ENCODE measurements at places on chromosomes 11 and 22.

GRCh38 chr11:63915961-63916836 lies 765 bp downstream of the RCOR2 start:
- no peak for DNase-seq

- no peak for DNase-seq
Measured at GRCh38 chr22:22216450-22216959, 28.1 kb upstream of the VPREB1 start.

GRCh38 chr11:30406978-30407762 lies 84.3 kb downstream of the ARL14EP start:
- no peak for DNase-seq

DNA sequence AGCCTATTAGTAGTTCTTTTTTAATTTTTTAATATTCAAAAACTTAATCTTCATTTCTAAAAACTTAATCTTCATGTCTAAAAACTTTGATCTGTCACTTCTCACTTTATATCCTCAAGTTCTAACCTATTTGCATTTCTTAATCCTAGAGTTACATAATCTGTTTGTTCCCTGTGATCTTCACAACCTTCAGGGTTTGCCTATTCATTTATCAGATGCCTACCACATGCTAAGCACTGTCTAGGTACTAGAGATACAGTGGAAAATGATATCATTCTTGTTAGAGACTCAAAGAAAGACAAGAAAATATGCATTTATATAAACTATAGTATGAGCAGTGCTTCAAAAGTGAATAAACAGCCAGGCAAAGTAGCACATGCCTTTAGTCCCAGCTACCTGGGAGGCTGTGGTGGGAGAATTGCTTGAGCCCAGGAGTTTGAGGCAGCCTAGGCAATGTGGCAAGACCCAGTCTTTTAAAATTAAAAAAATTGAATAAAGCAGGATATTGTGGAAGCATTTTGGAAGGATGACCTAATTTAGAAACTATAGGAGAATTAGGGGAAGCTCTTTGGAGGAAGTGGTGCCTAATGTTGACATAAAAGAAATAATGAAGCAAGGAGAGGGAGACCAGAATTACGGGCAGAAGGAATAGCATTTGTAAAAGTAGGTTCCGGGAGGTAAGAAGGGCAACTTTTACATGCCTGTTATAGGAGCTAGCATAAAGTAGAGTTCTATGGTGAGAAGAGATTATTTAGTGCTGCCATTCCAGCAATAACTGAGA lies 54.4 kb upstream of the GRK2 start:
- DNase-seq, result no peak

- no peak for DNase-seq
Measured at GRCh38 chr22:24170188-24170587, 11.1 kb upstream of the SUSD2 start.

GRCh38 chr11:20131788-20132666 lies 28.2 kb downstream of the DBX1 start:
- DNase-seq, result no peak

DNA sequence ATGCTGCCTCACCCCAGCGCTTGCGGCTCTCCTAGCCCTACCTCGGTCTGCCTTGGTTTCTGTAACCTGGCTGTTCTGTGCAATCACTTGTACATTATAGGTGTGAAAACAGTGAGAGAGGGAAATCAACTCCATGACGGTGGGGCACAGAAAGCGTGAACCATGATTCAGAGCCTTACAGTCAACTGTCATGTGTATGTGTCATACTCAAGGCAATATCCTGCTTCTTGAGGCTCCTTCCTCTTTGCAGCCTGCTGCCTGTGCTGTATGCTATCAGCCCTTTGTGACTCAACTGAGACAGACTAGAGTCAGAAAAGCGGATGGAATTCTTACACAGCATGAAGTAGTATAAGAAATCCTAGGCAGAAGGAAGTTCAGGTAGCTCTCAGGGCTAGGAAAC lies 2.1 kb downstream of the NRIP3 start:
- DNase-seq, result no peak

DNA sequence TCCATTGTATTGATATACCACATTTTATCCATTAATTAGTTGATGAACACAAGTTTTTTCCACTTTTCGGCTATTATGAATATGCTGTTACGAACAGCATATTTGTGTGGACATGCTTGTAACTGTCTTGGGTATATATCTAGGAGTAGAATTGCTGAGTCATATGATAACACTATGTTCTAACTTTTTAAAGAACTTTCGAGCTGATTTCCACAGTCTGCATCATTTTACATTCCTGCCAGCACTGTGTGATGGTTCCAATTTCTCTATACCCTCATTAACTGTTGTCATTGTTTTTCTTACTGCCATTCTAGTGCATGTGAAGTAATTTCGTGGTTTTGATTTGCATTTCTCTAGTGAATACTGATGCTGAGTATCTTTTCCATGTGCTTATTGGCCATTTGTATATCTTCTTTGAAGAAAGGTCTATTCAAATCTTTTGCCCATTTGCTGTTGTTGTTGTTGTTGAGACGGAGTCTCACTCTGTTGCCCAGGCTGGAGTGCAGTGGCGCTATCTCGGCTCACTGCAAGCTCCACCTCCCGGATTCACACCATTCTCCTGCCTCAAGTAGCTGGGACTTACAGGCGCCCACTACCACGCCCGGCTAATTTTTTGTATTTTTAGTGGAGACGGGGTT lies 7.4 kb upstream of the RCE1 start:
- no peak for DNase-seq

- no peak for DNase-seq
Measured at GRCh38 chr11:95413021-95413420, 182.0 kb upstream of the SESN3 start.

- DNase-seq, result no peak
Measured at GRCh38 chr11:73243093-73243485, 25.0 kb downstream of the P2RY2 start.

GRCh38 chr22:19819208-19819910 lies 35.3 kb downstream of the GNB1L start:
- DNase-seq, result no peak

DNA sequence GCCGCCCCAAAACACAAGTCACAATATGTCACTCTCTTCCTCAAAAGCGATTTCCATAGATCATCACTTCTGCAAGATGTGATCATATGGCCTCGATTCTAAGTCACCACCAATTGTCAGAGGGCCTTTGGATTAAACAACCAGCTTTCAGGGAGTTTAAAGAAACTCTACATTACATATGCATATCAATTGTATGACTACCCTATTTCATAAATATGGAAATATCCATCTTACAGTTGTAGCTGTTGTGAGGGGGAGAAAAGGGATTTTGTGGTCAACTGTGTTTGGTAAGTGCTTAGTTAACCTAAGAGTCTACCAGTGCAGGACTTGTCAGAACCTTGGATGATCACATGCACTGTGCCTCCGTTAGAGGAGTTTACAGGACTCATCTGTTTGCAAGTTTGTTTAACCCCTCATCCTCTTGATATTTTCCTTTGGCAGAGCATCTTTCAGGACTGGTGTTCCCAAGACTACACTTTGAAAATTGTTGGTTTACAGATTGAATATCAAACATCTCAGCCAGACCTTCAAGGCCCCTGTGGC lies 99.9 kb downstream of the CHST1 start:
- DNase-seq, result no peak

- DNase-seq, result no peak
Measured at GRCh38 chr22:40212121-40212520, 34.4 kb downstream of the TNRC6B start.

DNA sequence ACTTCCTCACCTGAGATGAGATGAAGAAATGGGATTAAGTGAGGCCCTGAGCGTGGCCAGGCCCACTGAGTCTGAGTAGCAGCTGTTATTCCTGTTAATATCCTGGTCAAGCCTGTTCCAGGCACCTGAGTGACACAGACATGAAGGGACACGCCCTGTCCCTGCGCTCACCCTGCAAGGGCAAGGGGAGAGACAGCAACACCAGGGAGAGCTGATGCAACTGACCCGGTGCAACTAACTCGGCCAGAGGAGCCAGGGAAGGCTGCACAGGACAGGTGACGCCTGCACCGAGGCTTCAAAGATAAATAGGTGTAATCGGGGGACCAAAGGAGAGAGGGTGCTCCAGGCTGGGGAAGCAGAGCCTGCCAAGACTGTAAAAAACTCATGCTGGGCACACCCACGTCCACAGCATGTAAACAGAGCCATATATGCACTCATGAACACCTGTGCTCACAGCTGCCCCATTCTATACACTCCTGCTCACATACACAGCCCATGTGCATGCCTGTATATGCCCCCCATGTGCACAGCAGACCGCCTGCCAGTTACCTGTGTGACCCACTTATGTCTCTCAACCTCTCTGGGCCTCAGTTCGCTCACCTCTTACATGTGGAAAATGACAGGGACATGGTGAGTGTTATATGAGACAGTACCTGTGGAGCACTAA lies 22.8 kb upstream of the GCAT start:
- DNase-seq, result no peak

GRCh38 chr11:61499816-61500491 lies 8.6 kb upstream of the LRRC10B start:
- DNase-seq, result no peak

DNA sequence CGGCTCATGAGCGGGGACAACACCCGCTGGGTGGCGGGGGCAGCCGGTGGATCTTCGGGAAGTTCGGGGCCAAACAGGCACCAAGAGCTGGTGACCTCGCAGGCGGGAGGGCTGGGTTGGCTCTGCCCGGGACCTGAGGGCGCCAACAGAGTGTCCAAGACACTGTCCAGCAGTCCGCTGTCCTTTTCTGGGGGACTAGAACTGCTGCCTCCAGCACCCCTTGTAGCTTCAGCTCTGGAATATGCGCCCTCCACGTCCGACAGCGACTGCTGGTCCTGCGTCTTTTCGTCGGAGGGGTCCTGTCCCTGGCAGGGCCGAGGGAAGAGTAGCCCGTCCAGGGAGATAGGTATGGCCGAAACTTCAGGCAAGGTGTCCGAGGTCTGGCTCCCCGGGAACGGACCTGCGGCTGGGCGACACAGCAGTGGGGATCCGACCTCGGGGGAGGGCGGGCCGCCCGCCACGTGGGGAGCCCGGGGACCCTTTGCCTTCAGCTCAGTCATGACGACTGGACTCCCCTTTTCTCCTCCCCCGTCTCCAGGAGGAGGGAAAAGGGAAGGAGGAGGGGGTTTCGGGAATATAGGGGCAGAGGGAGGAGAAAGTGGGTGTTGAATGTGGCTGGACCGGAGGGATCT lies 926 bp downstream of the PGR start:
- DNase-seq, result no peak

DNA sequence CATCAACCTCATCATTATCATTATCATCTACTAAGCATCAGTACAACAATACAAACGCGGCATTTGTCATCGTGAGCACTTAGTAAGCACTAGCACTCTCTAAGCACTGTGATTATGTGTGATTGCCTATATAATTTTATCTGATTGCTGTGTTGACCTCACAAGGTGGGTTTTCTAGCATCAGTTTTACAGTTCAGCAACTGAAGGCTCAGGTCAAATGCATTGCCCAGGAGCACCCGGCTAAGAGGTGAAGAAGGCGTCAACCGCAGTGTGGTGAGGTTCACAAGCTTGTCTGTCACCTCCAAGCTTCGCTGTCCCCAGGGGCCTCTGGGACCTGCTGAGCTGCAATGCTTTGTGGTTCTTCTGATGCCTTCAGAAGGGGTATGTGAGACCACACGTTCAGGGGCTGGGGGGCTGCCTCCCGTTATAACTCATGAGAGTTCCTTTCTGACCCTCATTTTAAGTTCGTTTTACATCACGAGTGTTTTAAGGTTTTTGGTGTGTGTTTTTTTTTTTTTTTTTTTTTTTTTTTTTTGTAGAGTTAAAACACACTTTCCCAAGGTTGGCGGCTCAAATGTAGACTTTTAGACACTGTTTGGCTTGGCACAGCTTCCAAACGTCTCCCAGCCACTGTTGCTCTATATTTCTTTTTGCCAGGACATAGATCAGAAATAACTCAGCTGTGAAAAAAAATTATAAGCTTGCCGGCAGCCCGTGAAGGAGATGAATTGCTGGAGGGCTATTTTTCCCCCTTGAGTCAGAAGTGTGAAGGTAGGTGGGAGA lies 33.8 kb upstream of the SCUBE1 start:
- DNase-seq, result peak; percentile 74

- DNase-seq, result no peak
Measured at GRCh38 chr11:100855466-100856067, 168.5 kb downstream of the ARHGAP42 start.

GRCh38 chr11:36427079-36427478 lies 83.0 kb downstream of the TRAF6 start:
- no peak for DNase-seq

DNA sequence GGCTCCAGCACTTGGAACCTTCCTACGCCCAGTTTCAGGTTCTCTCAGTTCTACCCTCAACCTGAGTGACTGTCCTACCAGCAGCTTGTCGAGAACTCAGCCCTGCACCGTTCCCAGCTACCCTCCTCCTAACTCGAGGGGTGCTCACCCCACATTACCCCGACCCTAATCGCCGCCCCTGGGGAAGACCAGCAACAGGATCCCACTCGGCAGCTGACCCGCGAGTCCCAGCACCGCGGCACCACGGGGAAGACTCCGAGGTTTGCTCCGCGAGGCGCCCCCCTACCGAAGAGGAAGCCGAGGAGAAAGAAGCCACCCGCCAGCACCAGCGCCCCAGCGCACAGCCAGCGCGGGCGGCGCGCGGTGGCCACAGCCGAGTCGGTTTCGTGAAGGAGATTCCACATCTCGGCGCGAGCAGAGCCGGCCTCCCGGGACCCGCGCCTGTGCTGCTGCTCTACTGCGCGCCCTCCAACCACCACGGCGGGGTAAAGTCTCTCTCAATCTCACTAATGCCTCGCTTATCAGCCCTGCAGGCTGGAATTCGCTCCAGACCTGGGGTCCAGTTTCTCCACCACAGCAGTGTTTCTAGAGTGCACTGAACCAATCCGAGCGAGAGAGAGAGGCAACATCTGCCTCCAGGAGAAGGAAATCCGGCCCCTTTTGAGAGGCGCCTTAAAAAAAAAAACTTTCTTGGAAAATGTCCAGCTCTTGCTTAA lies at the start of gene FOLH1:
Gene FOLH1 (minus strand): TSS at position 597 of the 716 bp plus-strand sequence. CDS start 193 bp downstream, at position 404.
- no peak for DNase-seq

DNA sequence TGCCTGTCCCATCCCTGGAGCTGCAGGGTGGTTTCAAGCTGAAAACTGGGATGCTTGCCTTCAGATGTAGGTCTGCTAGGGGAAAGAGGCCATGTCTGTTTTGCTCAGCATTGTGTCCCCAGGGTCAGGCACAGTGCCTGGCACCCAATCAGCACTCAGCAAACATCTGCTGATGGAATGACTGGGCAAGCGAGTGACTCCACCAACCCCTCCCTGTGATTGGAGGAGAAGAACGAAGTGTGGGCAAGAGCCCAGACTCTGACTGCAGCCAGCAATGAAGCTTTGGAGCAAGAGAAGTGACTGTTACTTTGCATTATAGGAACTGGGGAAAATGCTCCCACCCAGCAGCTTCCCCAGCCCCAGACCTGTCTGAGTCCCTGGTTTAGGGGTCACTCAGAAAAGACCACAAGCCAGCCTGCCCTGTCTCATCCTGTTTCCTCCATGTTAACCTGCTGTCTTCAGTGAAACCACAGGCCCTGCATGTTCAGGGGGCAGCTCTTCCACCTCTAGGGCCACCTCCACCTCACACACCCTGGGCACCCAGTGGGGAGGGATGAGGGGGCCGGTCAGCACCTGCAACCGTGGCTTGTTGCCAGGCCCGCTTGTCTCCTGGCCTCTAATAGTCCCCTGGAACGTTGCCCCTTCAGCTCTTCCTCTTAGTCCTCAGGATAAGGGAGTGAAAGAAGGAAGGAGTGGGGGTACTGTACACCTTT lies 147.4 kb downstream of the TRIM29 start:
- no peak for DNase-seq

All from GM18507 (cell line).